ENCODE measurements at places on chromosomes 7 and 10.

DNA sequence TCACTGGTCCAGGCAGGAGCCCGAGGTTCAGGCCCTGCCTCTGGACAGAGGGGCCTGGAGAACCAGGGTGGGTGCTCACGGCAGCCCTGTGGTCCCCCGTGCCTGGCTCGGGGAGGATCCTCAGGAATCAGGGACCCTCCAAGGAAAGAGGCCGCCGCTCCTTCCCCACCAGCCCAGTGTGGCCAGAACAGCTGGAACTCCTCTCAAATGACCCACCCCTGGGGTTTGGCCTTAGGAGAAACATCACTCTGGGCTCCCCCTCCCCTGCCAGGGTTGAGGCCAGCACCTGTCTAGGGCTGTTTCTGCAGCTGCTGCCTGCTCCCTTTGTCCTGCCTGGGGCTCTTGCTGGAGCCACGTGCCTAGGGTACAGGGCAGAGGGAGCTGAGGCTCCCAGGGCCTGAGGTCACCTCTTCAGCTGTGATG is 161.0 kb downstream of the RNF216 start:
- no peak for DNase-seq

DNA sequence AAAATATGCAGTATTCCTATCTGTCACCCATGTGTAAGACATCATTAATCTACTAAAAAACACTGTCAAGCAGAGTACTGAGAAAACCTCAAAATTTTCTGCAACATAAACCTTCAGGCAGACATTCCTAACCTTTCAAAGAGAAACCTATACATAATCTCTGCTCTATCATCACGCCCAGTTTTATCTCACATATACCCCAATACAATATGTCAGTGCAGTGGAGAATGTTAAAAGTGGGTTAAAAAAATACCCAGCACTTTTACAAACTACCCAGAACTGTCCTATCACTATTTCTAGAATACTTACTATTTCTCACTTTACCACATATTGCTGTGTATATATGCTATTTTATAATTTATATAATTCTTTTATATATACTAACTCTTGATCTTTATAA is 922.0 kb upstream of the SORCS1 start:
- no peak for DNase-seq

- no peak for DNase-seq
Observed at GRCh38 chr10:88725798-88726197, 19.7 kb downstream of the LIPK start.

DNA sequence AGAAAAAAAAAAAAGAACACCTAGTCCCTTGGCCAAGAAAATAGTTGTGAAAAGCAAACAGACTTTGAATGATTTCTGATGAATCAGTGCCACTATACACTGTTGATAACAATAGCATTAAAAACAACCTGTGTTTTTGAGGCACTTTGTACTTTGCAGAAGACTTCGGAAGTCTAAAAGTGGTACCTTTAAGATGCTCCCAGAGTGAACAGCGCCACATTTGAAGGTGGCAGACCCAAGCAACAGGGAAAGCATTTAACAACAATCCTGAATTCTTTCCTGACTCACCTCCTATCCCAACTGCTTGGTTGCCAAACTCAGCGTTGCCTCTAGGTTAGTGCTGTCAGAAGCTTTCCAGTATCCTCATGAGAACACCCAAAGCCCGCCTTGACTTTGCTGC is 102.5 kb upstream of the CCDC6 start:
- no peak for DNase-seq

- no peak for DNase-seq
Observed at GRCh38 chr7:39433550-39433949, 132.7 kb upstream of the YAE1 start.

GRCh38 chr7:96993094-96993865 is 12.1 kb upstream of the DLX6 start:
- DNase-seq, result no peak

- DNase-seq, result no peak
Observed at GRCh38 chr10:114458955-114459354, 54.7 kb upstream of the AFAP1L2 start.

GRCh38 chr7:140364819-140365218 is 33.5 kb downstream of the SLC37A3 start:
- DNase-seq, result no peak

DNA sequence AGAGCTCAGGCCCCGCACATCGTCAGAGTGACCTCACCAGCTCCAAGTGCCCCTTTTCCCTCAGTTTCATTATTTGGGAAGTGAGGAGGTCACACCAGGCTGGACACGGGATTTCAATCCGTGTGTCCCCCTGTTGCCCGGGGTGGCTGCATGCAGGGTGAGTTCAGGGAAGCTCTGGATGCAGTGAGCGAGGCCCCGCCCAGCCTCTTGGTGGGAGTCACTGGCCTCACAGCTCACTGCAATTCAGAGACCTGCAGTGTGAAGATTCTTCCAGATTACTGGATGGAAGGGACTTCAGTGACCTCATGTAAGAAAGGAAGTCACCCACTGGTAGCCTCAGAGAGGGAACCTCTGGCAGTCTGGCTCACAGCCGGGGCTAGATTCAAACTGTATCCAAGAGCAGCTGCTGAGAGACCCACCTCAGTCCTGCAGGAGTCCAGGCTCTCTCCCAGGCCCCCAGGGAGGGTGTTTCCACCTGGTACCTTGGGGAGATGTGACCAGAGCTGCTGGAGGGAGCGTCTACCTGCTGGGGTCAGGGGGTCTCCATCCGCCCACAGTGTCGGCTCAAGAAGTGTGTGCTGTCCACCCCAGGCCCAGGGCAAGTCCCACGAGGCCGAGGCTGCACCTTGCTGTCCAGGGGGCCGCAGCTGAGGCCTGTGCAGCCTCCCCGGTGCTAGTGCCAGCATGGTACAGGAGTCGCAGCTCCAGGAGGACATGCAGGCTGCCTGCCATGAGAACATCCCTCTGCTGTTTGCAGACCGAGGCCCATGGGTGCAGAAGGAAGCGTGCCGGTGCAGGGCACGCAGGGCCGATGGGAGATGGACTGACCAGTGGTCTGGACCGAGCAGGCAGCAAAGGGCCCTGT is 54.4 kb downstream of the MGMT start:
- DNase-seq, result no peak

DNA sequence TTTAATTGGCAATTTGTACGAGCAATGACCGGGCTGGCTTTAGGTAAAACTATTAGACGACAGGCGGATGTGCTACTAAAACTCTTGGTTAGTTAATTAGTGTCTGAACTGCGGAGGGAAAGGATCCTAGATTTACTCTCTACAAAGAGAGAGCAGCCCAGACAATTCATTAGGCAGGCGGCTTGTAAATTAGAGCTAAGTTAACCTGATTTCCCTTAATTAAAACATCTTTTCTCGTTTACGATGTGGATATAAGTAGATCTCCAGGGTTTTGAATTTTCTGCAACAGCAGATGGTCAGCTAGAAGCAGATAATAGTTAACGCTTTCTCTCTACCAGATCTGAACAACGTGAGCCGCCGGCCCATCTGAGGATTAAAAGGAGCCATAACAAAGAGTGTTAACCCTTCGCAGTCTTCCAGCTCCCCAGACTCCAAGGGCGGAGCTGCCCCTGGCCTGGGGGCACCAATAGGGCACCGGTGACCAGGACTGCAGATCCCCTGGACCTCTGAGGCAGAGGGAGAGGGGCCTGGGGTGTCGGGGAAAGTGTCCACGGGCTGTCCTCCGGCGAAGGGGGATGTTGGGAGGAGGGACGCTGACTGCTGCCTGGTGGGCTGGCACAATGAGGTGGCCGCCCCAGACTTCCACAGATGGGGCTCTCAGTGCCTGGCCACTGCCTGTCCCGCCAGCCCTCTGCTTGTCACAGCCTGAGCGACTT is 6.3 kb upstream of the UNCX start:
- no peak for DNase-seq

- DNase-seq, result no peak
Observed at GRCh38 chr10:78787125-78787524, 281.6 kb upstream of the ZMIZ1 start.

DNA sequence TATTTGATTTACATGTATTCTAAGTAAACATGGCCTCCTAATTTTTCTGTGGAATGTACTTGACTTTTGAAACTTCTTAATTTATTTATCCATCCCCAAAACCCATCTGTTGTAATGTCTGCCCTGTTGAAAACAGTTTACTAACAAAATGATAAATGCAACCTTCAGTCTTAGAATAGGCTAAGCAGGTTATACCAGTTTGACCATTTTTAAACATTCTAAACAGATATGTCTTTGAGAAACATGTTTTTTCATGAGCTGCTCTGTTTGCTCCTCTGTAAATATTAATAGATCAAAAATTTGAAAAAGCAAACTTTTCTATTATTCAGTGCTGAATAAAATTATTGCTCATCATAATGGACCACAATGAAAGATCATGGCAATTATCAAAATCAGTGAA is 33.4 kb upstream of the NRBF2 start:
- no peak for DNase-seq

GRCh38 chr10:31647861-31648260 is 280.8 kb downstream of the ARHGAP12 start:
- DNase-seq, result no peak

DNA sequence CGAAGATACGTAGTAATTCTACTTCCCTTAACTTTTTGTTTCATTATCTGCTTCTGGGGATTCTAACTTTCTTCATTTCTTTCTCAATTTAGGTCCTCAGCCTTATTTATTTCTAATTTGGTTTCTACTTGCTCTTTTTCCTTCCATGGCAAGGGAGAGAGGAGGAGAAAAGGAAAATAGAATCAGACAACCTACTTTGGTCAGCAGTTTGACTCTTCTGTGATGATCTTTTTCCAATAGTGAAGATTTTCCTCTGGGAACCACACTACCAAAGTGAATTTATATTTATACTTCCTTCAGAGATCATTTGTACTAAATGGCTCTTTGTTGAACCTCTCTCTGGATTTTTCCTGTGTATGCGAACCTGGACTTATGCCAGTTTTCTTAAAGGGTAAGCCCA is 90.2 kb downstream of the TMEM26 start:
- no peak for DNase-seq

DNA sequence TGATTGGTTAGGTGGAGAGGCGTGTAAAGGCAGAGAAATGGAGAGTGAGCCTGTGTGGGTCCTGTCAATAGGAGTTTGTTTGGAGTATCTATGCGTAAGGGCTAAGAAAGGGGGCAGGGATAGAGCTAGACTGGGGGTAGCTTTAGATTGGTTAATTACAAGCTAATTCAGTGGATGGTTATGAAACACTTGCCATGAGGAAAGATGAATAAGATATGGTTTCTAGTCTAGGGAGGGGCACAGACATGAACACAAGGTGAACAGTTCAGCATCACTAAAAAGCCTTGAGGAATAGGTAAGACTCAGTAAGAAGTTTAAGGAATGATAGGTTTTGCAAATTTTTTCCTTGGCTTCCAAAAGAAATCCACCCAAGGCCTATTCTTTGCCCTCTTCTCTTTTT is 50.6 kb downstream of the PLPP4 start:
- DNase-seq, result no peak

- DNase-seq, result no peak
Observed at GRCh38 chr7:82594665-82595064, 151.1 kb upstream of the CACNA2D1 start.

DNA sequence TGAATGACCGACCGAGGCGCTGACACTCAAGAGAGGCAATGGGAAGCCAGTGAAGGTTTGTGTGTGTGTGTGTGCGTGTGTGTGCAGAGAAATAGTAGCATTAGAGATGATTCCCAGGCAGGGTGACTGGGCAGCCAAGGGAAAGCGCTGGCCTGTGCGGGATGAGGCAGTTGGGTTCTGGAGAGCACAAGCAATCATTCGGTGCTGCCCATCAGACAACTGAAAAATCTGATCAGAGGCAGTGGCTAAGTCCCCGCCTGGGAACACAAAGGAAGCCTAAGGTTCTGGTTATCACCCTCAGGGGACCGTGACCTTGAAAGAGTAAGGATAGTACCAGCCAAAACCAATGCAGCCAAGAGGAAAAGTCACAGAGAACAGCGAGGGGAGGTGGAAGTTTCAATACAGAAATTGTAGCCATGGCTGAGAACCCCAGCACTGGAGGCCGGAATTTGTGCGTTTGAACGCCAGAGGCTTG is 868 bp upstream of the PDCD4 start:
- no peak for DNase-seq

DNA sequence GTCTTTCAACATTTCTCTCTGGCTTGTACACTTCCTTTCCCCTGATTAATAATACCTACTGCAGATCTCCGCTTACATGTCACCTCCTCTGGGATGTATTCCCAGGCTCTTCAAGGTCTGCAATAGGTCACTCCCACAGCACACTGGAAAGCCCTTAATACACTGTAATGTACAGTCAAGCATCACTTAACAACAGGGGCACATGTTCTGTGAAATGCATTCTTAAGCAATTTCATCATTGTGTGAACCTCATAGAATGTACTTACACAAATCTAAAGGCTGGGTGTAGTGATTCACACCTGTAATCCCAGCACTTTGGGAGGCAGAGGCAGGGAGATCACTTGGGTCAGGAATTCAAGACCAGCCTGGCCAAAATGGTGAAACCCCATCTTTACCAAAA is 1.9 kb downstream of the COX15 start:
- DNase-seq, result no peak

- no peak for DNase-seq
Observed at GRCh38 chr10:100683545-100684300, 61.7 kb upstream of the PAX2 start.

- DNase-seq, result no peak
Observed at GRCh38 chr10:33099748-33100147, 141.7 kb upstream of the ITGB1 start.

- no peak for DNase-seq
Observed at GRCh38 chr10:47264797-47265281, 35.2 kb upstream of the GDF10 start.

DNA sequence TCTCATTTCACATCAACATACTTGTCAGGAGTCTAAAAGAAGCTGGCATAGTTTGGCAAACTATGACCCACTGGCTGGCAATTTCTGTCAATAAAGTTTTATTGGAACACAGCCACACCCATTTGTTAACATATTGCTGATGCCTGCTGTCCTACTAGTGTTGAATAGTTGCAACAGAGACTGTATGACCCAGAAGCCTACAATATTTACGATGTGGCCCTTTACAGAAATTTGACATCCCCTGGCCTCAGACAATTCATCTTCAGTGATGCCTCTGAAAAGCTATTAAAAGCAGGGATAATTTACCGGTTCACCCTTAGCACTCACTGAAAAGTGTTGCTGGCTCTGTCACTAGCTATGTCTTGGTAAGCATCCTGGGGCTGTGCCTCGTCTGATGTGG is 155.2 kb downstream of the ARID5B start:
- no peak for DNase-seq

DNA sequence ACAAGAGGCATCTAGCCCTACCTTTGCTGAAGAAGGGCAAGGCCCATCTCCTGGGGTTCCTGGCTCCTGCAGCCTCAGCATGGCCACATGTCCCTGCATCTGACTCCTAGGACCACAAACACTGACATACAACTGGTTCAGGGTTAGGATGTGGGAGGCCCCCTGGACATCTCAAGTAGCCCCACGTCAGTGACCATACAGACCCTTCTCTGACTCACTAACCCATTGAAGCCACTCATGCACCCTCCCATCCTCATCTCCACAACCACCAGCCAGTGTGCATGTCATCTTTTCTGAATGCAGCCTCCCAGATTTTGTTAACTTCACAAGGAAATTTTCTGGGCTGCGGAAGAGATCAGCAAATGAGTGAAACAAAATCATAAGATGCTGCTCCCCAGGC is 18.2 kb downstream of the TMEM176B start:
- no peak for DNase-seq

GRCh38 chr10:60848680-60849079 is 70.4 kb downstream of the CDK1 start:
- no peak for DNase-seq

Data from GM18507 (cell line).